IPS-NIHi11 (cell line): ENCODE measurements at places on chromosomes 16 and 17.

DNA sequence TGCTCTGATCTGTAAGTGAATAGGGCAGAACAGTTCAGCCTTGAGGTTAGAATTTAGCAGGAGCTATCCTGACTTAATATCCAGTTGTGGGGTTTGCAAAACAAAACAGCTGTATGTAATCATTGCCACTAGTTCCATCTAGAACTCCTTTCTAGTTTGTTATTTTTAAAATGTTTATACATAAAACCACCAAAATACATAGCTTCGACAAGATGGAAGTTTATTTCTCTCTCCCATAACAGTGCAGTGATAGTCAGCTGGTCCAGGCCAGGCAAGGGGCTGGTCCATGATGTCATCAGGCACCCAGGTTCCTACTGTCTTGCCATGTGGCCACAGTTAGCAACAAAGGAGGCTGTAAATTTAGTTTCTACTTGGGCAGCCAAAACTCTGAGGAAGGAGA lies 10.5 kb upstream of the PLK1 start:
- no peak for DNase-seq

GRCh38 chr17:60592750-60593149 lies 7.2 kb upstream of the PPM1D start:
- no peak for DNase-seq

DNA sequence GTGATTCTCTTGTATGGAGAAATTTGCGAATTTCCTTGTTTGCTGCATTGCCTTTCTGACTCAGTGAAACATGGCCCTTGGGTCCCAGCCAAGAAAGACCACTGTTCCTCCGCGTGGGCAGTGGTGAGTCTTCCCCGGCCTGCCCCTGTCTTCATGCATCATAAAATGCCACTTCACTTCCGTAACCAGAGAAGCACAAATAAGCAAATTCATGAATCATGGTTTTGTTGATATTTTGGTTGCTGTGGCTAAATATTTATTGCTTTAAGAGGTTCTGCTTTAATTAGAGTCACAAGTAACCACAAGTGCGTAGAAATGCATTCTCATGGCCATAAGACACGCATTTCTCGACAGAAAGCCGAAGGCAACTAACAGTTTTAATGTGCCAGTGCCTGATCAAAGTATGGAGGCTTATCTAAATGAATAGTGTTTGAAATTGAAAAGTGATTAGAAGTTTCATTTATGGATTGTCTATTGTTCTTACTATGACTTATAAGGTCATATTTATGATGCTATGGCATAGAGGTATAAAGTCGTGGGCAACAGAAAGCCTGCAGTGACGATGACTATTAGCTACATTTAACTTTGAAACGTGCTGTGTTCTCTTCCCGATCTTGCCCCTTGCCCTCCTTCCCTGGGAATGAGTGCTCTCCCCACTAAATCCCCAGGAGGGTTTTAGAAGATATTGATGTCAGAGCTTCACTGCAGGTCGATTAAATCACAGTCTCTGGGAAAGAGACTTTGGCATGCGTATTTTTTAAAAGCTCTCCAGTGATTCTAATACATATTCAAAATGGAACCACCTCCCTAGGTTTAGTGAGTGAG lies 76.0 kb downstream of the WIPI1 start:
- no peak for DNase-seq

GRCh38 chr17:80899402-80900268 lies 92.0 kb upstream of the CHMP6 start:
- DNase-seq: peak; percentile 84

DNA sequence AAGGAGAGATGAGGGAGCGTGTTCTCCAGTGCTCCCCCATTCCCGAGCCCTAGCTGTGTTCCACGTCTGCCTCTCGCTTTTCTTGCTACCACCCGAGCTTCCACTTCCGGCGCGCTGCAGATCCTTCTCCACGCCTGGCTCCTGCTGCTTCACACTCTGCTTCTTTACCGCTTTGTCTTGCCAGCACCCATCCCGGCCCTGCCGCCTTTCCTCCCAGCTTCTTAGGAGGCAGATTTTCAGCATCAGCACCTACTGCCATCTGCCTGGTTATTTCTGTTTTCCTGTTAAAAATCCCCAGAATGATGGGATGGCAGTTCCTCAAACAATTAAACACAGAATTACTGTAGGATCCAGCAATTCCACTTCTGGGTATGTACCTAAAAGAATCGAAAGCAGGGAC lies 64.7 kb downstream of the ELAC2 start:
- no peak for DNase-seq
